ENCODE measurements at places on chromosomes 7 and 10.

- DNase-seq, result no peak
These were observed 41.2 kb downstream of the AOAH start for GRCh38 chr7:36683111-36683510.

GRCh38 chr7:23607866-23608265 is 10.7 kb downstream of the CCDC126 start:
- DNase-seq, result no peak

- no peak for DNase-seq
These were observed 21.9 kb downstream of the RAB19 start for GRCh38 chr7:140425718-140426117.

GRCh38 chr10:74008212-74008731 is 10.4 kb downstream of the VCL start:
- DNase-seq, result no peak

DNA sequence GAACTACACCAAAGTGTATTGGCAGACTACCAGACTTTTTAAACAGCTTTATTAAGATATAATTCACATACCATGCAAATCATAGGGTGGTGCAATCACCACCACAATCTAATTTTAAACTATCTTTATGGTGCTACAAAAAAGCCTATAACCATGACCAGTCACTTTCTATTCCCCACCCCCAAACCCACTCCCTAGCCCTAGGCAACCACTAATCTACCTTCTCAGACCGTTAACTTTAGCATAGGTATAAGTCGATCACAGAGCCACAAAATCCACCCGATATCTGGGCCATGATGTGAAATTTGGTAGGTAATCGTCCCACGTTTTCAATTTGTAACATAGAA is 536 bp upstream of the POM121 start:
- DNase-seq, result no peak

DNA sequence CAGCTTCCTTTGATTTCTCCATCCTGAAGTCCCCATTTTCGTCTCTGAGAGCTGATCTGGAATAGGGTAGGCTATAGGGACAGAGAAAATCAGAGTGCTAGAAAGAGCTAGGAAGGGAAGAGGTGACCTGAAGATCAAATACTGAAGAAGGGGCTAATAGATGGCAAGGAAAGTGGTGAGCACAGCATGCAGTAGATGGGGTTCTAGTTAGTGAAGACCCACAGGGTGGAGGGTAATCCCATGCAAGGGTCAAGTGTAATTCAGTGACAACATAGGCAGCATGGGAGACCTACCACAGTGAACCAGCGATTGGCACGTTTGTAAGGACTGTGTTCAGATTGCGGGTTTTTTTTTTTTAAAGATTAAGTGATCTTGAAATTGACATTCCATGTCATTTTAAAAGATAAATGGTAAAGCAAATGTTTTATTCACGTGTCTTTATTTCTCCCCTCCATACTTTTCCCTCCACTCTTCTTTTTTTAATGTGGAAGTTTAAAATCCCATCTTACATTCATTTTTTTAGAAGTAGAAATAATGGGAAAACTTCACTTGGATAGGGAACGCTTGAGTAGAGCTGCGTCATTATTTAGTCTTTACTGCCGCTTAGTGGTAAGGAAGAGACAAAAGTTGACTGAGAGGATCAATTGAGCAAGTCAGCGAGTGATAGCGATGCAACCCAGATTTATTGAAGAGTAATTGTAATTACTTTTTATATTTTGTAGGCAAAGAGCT is 21.0 kb upstream of the ABI1 start:
- DNase-seq, result no peak

DNA sequence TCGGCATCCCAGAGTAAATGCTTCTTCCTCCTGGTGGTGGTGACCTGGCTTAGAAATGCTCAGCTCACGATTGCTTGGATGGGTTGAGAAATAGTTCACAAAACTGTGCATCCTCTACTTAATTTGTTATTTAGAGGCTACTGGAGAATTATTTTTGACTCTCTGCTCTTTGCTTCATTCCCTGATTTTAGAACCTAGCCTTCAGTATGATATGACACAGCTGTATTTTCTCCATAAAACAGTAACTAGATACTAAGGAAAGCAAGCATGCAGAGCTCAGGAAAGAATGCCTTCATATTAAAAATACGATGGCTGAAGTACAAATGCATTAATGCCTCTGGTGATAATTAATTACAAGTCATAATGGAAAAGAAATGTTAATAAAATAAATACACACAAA is 602.0 kb upstream of the COBL start:
- DNase-seq, result no peak

DNA sequence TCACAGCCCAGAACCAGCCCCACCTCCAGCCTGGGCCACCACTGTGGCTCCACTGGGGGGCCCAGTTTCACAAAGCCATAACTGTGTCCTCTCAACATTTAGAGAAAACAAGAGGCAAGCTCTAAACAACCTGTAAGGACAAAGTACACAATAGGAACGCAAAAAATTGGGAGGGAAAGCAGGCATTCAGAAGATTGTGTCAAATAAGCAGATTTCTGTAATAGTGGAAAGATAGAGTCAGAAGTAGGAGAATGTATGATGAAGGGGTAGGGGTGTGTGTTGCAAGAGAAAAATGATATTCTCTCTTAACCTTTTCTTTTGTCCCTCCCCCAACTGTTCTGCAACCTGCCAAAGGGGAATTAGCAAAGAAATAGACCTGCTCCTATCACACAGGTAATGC is 449.9 kb upstream of the NPVF start:
- DNase-seq, result no peak

- DNase-seq, result no peak
These were observed 280.1 kb upstream of the MBL2 start for GRCh38 chr10:53052521-53053164.

GRCh38 chr7:85285527-85285926 is 98.7 kb upstream of the SEMA3D start:
- no peak for DNase-seq

GRCh38 chr7:127587663-127588018 is 570 bp upstream of the ARF5 start:
- DNase-seq, result no peak

DNA sequence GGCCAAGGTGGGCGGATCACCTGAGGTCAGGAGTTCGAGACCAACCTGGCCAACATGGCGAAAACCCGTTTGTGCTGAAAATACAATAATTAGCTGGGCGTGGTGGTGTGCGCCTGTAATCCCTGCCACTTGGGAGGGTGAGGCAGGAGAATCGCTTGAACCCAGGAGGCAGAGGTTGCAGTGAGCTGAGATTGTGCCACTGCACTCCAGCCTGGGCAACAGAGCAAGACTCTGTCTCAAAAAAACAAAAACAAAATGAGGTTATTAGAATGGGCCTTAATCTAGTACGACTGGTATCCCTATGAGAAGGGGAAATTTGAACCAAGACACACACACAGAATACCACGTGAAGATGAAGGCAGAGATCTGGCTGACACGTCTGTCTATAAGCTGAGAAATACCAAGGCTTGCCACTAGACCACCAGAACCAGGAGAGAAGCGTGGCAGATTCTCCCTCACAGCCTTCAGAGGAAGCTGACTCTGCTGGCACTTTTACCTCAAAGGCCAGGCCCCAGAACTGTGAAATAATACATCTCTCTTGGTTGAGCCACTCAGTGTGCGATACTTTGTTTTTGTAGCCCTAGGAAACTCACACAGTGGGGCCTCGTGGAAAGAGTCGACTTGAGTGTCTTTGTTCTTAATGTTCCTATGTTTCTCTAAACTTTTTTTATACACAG is 59.6 kb downstream of the TMEM209 start:
- no peak for DNase-seq

- no peak for DNase-seq
These were observed 127.6 kb downstream of the TNS3 start for GRCh38 chr7:47454069-47454973.

- DNase-seq, result no peak
These were observed 115.4 kb downstream of the RPS24 start for GRCh38 chr10:78148961-78149612.

GRCh38 chr10:132411561-132412253 is 14.7 kb downstream of the PWWP2B start:
- no peak for DNase-seq

DNA sequence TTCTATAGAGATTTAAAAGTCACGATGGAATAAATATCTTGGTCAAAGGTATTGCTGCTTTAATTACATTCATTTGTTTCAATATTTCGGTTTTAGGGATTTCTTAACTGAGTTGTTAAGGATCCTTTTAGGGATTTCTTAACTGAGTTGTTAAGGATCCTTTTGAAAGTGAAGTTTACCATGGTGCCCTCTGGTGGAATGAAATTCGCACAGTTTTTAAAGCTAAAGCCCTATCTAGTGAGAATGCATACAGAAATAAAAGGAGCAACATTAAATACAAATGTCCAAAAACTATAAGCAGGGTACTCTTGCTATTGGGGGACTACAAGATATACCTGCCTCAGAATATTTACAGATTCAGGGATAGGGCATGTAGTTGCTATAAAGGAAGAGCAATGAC is 193.7 kb downstream of the RNLS start:
- no peak for DNase-seq

DNA sequence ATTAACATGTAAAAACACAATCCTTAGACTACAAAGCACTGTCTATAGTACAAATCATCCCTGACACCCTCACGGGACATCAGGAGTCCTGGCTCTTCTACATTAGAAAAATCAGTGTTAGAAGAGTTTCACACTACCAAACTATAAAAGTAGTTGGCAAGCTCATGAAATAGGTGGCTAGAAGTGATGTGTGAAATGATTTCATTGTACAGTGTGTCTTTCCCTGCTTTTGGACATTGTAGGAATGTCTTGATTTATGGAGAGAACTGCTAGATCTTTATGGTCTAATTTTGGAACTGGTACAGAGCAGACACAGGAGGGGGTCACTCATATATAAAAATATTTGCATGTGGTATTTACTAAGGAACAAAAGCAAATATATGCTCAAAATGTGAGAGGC is 33.2 kb downstream of the SEMA3A start:
- DNase-seq, result no peak

- no peak for DNase-seq
These were observed 19.4 kb downstream of the BMPR1A start for GRCh38 chr10:86775870-86776180.

DNA sequence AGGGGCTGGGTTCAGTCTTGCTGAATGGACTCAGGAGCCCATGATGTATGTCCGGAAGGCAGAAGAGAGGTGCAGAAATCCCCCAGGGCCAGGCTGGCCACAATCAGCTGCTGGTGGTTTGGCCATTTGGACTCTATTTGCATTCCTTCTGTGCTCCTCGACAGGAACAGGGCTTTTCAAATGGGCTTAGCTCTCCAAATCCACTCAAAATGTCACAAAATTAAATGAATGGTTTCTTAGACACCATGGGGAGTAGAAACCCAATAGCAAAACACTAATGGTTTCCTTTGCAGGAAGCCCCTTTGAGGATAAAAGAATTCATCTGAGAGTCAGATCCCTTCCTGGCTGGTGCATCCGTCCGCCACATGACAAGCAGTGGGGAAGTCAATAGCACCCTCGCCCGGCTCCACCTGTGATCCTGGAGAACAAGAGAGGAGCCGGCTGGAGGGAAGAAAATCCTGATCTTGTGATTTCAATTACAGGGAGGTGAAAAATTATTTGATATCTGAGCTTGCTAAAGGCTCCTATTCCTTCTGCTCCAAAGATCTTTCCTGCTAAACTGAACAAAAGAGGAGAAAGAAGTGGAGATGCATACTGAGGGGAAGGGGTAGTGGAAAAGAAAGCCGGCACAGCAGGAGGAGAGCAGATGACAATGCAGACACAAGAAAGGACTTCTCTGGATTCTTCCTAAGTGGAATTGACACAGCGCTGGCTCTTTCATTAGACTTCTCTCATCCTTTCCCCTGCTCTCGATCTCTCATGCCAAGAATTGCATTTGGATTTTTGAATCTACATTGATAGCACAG is 190.7 kb downstream of the C7orf25 start:
- no peak for DNase-seq

DNA sequence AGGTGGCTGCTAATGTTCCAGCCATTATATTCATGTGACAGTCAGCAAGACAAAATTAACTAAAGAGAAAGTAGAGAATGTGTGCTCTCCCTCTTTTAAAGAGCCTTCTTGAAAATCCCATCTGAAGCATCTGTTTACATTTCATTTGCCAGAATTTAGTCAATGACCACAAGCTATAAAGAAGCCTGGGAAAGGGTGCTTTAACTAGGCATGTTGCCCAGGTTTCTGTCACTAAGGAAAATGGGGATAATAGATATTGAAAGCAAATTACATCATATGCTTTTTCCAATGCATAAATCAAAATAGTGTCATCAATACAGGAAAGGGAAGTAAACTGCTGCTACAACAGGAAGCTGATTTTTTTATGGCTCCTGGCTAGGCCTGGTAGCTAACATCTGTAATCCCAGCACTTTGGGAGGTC is 67.7 kb downstream of the ELAPOR2 start:
- no peak for DNase-seq

GRCh38 chr10:5576154-5576748 is 51.5 kb downstream of the CALML3 start:
- DNase-seq, result no peak

- no peak for DNase-seq
These were observed 1.4 kb downstream of the TNKS2 start for GRCh38 chr10:91799612-91799975.

- DNase-seq, result no peak
These were observed 58.0 kb downstream of the AKR1B1 start for GRCh38 chr7:134400859-134401258.
